H9 (cell line): ENCODE measurements at places on chromosomes 16 and 17. TPM values are rescaled to one million over a fixed set of nuclear protein-coding genes. Genes with fewer than 3 reads are reported as not detected.
A peak's percentile ranks its signal among the peaks of the same experiment; 100 is the strongest.

Gene CAVIN1
- total RNA-seq, result 65.2 and 70.0 TPM in 2 replicates

GRCh38 chr17:49404361-49404760 lies 10.3 kb downstream of the PHB1 start:
- DNase-seq, result no peak

Gene KRT25
- not detected in 2 replicates for total RNA-seq

DNA sequence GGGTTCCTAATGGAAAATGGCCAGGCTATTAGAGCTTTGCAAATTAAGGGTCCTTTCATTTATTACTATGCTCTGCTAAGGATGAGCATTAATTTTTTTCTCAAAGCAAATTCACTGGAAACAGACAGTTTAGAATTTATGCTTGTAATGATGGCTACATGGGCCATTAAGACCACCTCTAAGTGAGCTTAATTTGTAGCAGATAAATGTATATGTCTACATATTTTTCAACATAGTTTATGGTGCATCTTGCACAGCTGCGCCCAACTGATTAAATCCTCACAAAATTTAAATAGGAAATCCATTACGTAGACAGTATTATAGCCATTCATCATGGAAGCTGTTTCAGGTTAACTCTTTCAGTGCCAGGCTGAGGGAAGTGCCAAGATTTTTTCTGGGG lies 220.9 kb downstream of the CBLN1 start:
- DNase-seq, result no peak

- peak; percentile 100 for DNase-seq
These were observed at the start of gene NDEL1 for GRCh38 chr17:8435245-8436168. NDEL1 (plus strand) TSS chr17:8435884; CDS start chr17:8444272, 8,388 bp downstream.
